Activated naive CD8-positive, alpha-beta T cell treated with anti-CD3 and anti-CD28 coated beads for 36 hours (primary cell): ENCODE measurements at places on chromosomes 2 and 18. TPM values are rescaled to one million over a fixed set of nuclear protein-coding genes. Genes with fewer than 3 reads are reported as not detected.

- peaks cover 11% of the 10 kb centered on the region for H3K27me3 ChIP-seq
- H3K4me1 ChIP-seq = peaks cover 39% of the 10 kb centered on the region
- peak overlapping the region; percentile 61 for H3K27ac ChIP-seq
- DNase-seq = peak; percentile 37
Measured at GRCh38 chr18:48949050-48949605, 1.6 kb downstream of the SMAD7 start.

DNA sequence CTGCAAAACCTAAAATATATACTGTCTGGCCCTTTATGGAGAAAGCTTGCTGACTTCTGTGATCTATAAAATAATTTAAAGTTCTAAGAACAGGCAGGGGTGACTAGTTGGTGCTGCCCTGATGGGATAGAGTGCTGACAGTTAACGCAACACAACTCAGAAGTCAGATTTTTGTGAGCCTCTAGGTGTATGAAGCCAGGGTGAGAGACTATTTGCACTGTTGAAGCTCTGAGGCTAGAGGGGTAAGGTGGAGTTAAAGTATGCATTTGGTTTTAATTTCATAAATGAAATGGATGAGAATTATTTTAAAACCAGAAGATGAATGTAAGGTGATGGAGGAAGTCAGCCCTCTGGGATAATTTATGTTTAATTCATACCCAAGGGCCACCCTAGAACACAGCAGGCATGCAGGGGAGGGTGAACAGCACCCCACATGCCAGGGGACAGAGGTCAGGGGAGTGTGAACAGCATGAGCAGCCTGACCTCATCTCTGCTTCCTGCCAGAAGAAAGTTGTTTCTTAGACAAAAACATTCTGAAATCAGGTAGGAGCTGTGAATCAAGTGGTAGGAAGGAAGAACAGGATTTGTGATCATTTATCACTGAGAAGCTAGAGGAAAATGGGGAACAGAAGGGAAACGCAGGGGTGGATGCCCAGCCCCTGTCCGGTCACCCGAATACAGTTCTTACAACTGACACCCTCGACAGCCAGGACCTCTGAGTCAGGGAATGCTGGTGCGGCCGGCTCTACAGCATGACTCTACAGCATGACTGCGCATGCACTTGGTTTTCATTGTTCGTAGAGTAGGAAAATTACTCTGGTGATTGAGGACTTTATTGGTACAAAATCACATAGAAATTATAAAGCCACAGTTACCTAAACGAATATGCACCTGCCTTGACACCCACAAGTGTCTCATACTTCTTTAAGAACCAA, 93.1 kb downstream of the MBP start:
- H3K36me3 ChIP-seq = peaks cover 32% of the 10 kb centered on the region
- H3K4me1 ChIP-seq = peaks cover 15% of the 10 kb centered on the region
- no peak overlapping the region for H3K4me3 ChIP-seq
- no peak overlapping the region for H3K27ac ChIP-seq

DNA sequence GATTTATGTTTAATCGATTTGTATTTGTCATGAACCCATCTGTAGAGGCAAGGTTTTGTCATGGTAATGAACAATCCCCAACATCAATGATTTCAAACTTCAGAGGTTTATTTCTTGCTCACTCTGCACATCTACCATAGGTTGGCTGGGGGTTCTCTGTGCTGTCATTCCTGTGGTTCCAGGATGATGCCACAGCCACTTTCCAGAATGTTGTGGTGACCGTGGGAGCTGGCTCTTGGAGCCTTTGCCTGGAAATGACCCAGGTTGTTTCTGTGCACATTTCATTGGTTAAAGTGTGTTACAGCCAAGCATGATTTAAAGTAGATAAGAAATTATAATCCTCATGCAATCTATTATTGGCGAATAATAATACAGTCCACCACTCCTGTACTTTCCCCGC, 28.2 kb upstream of the EPAS1 start:
- peaks cover 13% of the 10 kb centered on the region for H3K4me1 ChIP-seq
- DNase-seq = no peak
- no peaks in the 10 kb centered on the region for H3K36me3 ChIP-seq
- H3K27me3 ChIP-seq = no peaks in the 10 kb centered on the region
- no peak overlapping the region for H3K27ac ChIP-seq

- H3K4me1 ChIP-seq = no peaks in the 10 kb centered on the region
- DNase-seq = no peak
- no peaks in the 10 kb centered on the region for H3K27me3 ChIP-seq
- no peaks in the 10 kb centered on the region for H3K36me3 ChIP-seq
- H3K27ac ChIP-seq = no peak overlapping the region
- H3K4me3 ChIP-seq = no peak overlapping the region
Measured at GRCh38 chr2:173280853-173281252, 73.8 kb upstream of the CDCA7 start.

- no peaks in the 10 kb centered on the region for H3K36me3 ChIP-seq
- no peaks in the 10 kb centered on the region for H3K4me1 ChIP-seq
- H3K27ac ChIP-seq = no peak overlapping the region
- DNase-seq = no peak
- H3K27me3 ChIP-seq = peaks cover 18% of the 10 kb centered on the region
- H3K4me3 ChIP-seq = no peak overlapping the region
Measured at GRCh38 chr2:214816008-214816533, 6.6 kb upstream of the BARD1 start.

DNA sequence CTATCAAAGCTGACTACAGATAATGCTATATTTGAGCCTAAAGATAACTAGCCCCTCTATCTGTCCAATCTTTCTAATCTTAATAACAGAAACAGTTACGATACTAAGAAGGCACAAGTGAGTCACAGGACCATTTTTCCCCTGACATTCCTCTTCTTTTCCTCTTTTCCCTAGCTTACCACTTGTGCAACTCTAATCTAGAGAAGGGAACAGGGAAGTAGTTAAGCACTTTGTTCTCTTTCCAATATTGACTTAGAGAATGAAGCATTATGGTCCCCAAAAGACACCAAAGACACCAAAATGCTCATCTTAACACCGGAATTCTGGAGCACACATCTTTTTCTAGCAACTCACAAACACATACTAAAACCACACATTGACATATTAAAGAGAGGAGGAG, 1.8 kb downstream of the PDE11A start:
- no peak for DNase-seq
- no peak overlapping the region for H3K4me3 ChIP-seq
- H3K27ac ChIP-seq = no peak overlapping the region
- peaks cover 5% of the 10 kb centered on the region for H3K4me1 ChIP-seq

DNA sequence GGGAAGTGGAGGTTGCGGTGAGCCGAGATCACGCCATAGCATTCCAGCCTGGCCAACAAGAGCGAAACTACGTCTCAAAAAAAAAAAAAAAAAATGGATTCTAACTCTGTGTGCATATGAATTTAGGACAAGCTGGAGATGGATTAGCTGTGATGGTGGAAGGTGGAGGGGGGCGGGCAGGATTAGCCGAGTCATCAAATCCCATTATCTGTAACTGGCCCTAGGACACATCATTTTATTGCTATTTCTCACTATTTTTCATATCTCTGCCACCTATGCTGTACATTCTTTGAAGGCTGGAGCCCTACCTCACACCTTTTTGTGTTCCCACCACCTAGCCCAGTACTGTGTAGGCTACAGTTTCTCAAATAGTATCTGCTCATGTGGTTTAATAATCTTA, 7.3 kb upstream of the CDK5R2 start:
- no peaks in the 10 kb centered on the region for H3K36me3 ChIP-seq
- no peaks in the 10 kb centered on the region for H3K4me1 ChIP-seq
- DNase-seq = no peak
- H3K27me3 ChIP-seq = peaks cover 36% of the 10 kb centered on the region

DNA sequence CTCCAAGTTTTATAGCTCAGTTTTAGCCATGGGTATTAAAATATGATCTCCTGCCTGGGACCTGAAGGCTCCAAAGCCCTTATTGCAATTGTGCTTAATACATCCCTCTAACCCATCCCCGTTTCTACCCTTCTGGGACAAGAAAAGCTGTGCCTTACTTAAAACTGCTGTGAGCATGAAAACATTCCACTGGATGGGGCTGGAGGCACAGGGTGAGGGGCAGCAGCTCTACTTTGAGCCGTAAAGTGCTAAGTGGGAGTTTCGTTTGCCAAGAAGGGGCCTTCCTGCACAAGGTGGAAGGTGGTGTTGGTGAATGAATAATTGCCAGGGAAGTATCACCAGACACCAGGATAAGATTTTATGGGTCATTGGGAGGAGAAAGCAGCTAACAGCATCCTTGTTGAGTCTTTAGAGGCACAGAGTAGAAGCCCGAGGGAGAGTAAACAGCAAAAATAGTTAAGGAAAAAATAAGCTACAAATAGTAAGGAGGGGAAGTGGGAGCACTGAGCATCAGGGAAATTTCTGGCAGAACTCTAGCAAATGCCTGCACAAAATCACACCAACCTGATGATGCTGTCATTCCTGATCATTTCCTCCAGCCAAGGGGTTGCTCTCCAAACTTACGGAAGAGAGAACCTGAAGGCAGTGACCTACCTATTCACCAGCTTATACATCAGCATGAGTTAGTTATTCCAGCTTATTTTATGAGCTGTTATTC, 218.4 kb downstream of the MREG start:
- H3K36me3 ChIP-seq = no peaks in the 10 kb centered on the region
- H3K27me3 ChIP-seq = no peaks in the 10 kb centered on the region
- no peak for DNase-seq
- peaks cover 15% of the 10 kb centered on the region for H3K4me1 ChIP-seq
- no peak overlapping the region for H3K27ac ChIP-seq

- no peak overlapping the region for H3K27ac ChIP-seq
- H3K36me3 ChIP-seq = no peaks in the 10 kb centered on the region
- H3K27me3 ChIP-seq = peaks cover 10% of the 10 kb centered on the region
- DNase-seq = no peak
Measured at GRCh38 chr18:62436636-62437234, 86.1 kb upstream of the ZCCHC2 start.

- H3K36me3 ChIP-seq = no peaks in the 10 kb centered on the region
- H3K4me1 ChIP-seq = peaks cover 34% of the 10 kb centered on the region
- DNase-seq = no peak
Measured at GRCh38 chr2:28648147-28648546, 103.5 kb upstream of the PPP1CB start.

DNA sequence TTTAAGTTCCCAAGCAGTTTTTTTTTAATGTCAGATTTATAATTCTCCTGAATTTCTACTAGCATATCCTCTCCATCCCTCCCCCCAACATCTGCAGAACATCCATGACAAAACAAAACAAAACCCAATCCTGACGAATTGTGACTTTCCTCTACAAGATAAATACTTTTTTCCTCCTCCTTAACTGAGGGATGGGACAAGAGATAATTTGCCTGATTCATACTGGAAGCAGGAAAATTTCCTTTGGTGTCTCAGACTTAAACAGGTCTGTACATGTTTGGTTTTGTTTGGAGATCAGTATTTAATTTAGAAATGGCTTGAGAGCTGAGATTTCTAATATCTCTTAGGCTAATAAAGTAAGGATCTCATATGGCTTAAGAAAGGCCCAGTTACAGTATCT, 2.2 kb downstream of the CAVIN2 start:
- H3K36me3 ChIP-seq = no peaks in the 10 kb centered on the region
- peaks cover 15% of the 10 kb centered on the region for H3K4me1 ChIP-seq
- no peak overlapping the region for H3K27ac ChIP-seq
- no peak overlapping the region for H3K4me3 ChIP-seq
- H3K27me3 ChIP-seq = peaks cover 59% of the 10 kb centered on the region
- no peak for DNase-seq

DNA sequence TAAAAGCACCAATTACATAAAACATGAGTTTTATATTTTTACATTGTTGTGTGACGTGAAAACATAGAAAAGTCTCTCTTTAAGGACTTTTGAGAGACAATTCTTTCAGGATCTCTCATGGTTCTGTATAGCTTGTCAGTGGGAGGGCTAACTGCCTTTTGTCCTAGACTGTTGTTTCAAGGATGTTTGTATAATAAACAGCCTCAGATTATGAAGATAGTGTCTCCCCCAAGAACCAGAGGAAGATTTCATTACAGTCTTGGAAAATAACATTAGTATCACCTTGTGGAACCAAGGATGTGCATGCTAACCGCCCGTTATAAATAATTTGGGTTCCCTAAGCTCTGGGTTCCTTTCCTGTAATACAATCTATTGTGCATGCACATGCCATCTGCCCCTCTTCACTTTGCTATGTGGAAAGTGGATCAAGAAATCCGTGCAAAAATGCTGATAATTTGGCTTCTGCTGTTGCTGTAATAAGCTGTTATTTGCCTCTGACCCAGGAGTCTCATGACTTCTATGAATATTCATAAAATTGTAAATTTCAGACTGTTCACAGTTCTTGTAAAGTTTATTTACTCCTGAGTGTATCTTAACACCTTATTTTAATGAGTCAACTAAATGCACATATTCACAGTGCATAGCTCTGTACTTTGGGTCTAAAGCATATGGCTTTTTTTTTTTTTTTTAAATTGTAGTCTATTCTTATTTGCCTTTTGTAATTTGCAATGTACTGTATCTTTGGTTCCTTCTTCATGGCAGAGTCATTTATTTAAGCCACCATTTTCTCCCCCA, 265.5 kb downstream of the PTH2R start:
- H3K36me3 ChIP-seq = no peaks in the 10 kb centered on the region
- H3K27ac ChIP-seq = no peak overlapping the region
- no peak overlapping the region for H3K4me3 ChIP-seq
- no peak for DNase-seq
- no peaks in the 10 kb centered on the region for H3K4me1 ChIP-seq
- no peaks in the 10 kb centered on the region for H3K27me3 ChIP-seq

DNA sequence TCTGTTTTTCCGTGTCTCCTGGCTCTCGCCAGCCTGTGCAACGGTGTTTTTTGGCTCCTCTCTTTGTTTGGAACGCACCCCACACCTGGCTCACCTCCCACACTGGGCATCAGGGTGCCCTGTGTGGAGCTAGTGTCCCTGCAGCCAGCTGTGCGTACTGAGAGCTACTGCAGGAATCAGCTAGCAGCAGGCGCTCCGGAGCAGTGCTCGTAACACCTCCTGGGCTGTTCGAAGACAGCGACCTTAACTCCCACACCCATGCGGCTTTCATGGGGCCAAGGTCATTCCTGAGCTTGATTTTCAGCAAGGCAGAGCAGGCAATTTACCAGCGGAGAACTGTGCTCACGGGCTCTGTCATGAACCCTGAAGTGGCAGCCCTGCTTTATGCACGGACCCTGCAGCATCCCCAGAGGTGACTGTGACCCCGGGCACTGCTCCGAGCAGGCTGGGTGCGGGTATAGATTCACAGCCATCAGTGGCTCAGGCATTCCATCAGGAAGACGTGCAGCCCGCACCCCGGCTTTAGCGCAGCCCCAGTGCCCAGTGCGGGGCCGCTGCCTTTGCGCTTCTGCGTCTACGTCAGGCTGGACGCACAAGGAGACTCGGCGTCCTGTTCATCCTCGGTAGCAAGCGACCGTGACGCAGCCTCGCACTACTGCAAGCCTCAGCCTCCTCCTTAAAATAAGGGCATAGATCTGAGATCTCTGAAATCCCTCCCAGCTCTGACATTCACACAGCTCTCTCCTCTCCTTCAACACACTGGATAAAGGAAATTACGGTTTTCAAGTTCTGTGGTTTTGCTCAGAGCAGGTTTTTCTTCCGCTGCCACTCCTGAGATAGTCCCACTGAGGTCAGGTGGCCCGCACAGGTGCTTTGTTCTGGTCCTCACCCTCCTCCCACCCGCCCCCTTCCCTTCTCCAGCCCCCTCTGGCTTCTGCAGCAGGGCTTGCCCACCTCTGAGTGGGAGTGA, 58.2 kb downstream of the ADI1 start:
- H3K27ac ChIP-seq = no peak overlapping the region
- H3K4me3 ChIP-seq = no peak overlapping the region
- H3K4me1 ChIP-seq = peaks cover 9% of the 10 kb centered on the region
- no peak for DNase-seq

The LYPD1 gene
- not detected for total RNA-seq

The ALPP gene
- total RNA-seq = not detected

The COLEC11 gene
- total RNA-seq = 0.52 TPM

The XDH gene
- not detected for total RNA-seq

The RNF144A gene
- total RNA-seq = 31.4 TPM

The OTX1 gene
- not detected for total RNA-seq
